ENCODE measurements at places on chromosomes 12 and 14.
A peak's percentile ranks its signal among the peaks of the same experiment; 100 is the strongest.

DNA sequence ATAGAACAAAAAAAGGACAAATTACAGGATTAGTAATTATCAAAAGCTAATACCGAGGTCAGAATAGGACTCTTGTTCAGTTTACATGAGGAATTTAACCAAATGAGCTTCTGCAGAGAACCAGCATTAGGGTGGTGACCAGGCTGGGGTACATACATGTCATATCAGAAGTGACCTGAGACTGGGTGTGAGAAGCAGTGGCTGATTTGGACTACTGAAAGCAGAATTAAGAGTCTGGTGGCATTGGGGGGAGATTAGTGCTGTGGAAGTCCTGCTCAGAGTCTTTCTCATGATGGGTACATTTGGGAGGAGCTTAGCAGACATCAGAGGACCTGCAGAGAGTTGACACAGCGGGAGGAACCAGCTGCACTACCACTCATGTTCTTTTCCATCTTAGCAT lies 21.7 kb downstream of the TRAF3 start:
- no peak for DNase-seq

DNA sequence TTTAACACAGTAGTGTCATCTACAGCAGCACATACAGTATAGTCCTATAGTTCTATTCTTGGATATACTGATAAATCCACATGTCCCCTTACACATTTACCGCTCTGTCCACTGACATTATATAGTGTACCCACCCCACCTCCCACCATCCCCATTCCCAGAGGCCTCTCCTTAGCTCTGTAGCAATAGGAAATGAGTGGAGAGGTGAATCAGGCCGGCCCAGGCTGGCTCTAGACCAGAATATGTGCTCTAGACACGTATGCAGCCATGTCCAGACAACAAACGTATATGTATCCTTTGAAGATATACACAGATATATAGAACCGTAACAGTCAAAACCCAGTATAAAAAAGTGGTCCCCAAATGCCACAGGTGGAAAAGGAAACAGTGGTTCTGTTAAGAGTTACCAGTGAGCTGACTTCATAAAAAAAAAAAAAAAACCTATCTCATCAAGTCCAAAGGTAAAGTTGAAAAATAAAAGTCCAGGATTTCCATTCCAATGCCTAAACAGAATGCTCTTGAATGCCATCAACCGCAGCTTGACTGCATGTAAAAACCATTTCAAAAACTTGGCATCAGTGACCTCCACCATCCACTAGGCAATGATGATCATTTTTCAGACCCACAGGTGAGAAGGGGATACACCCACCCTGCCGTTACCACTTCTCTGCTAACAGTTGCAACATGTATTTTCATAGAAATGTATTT lies 16.7 kb downstream of the EGLN3 start:
- DNase-seq, result no peak

GRCh38 chr14:105192866-105193731 lies 12.0 kb upstream of the NUDT14 start:
- DNase-seq, result no peak

GRCh38 chr14:33610121-33610520 lies 340.8 kb downstream of the EGLN3 start:
- no peak for DNase-seq

DNA sequence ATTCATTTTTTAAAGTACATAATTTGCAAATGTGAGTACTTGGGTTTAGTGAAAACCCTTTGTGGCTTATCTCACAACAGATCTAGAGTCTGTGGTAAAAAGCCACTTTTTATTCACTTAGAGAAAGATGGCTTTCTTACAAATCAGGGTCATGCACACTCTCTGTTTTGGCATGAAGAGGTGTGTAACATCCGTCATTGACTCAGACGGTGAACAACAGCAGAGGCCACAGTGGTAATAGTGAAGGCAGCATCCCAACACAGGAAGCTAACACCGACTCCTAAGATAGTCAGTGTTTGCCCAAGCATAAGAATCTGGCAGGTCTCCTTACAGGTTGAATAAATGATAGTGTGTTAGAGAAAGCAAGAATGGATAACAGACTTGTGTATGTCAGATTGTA lies 593.0 kb downstream of the SOX5 start:
- no peak for DNase-seq

DNA sequence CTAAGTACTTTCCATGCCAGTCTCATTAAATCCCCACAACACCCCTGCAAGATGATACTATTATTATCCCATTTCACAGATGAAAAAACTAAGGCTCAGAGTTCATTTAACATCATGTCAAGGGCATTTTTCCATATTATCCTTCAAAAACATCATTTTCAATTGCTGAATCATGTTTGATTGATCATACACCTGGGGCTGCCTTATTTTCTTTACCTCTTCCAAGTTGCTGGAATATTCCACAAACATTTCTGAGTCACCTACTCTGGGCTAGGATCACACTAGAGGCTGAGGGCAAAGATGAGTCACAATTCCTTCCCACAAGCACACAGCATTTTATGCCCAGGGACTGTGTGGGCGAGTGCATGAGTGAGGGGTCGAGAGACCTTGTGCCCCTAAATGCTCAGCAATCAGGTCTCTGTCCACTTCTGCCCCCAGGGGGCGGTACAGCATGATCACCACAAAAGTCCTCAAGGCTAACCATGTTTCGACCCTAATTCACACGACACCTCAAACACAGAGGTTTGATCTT lies 14.1 kb upstream of the TMEM119 start:
- DNase-seq, result peak; percentile 94

DNA sequence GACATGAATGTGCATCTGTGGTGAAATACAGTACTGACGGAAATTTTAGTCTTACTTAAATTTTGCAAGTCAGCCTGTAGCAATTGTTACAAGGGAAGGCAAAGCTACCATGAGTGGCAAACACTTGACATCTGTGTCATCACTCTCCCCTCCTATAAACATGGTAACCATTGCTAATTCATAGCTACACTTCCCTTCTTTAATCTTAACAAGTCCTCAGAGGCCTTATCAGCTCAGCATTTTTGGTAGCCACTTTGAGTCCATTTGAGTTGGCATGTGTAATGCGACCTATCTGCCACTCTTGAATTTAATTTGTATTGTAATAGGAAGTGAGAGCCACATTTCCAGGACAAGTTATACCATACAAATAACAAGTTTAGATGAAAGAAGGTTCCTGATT lies 218.1 kb downstream of the RMST start:
- no peak for DNase-seq

GRCh38 chr12:120562906-120563305 lies 18.3 kb downstream of the POP5 start:
- no peak for DNase-seq

GRCh38 chr12:68559984-68560850 lies 50.5 kb upstream of the RAP1B start:
- no peak for DNase-seq

GRCh38 chr12:62724947-62725451 lies 210.0 kb downstream of the PPM1H start:
- DNase-seq, result peak; percentile 96

DNA sequence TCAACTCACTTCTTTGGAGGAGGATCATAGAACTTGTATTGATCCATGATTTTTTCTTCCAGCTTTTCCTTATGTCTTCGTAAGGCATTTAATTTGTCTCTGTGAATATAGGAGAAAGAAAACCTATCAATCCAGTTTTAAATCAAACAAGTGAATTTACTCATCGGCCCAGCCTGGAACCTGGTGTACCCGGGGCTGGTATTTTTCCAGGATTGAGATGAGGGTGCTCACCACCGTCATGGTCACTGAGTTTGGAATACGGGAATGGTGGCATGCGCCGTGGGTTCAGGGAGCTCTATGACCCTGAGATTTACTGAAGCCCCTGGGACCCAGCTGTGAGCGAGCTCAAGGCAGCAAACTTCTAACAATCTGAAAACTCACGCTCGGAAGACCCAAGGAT lies 46.5 kb upstream of the GPR68 start:
- DNase-seq, result no peak

DNA sequence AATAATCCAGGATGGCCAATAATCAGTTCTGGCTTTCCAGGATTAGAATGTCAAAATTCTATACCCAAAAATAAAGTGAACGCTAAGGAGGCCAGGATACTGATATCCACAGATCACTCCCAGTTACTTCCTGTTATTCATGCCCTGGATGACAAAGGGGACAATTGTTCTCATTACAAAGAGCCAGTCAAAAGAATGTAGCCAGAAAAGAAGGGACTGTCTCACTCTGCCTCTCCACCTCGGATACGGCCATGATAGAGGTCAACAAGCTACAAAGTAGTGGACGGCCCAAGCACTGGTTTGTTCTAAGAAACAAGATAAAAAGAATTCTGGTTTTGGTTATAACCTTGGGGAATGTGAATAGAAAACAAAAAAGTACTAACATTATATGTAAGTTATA lies 116.1 kb upstream of the ATF7IP start:
- no peak for DNase-seq

DNA sequence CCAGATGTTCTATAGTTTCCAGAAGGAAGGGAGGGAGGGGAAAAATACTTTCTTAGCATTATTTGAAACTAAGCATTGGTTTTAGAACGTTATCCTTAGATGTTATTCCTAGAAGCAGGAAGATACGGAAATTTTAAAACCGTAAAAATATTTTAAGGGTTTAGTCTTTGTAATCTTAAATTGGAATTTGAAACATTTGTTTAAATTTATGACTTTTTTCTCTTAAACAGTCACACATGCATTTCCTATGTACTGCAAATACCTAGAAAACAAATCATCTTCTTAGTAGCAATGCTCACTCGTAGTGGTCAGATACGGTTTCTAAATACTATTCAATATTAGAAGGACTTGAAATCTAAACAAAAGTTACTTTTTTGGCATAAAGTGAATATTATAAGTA lies 282.0 kb downstream of the ERC1 start:
- no peak for DNase-seq

- peak; percentile 17 for DNase-seq
Measured at GRCh38 chr12:24494401-24494800, 454.5 kb downstream of the BCAT1 start.

- no peak for DNase-seq
Measured at GRCh38 chr12:130816097-130816496, 23.0 kb downstream of the STX2 start.

DNA sequence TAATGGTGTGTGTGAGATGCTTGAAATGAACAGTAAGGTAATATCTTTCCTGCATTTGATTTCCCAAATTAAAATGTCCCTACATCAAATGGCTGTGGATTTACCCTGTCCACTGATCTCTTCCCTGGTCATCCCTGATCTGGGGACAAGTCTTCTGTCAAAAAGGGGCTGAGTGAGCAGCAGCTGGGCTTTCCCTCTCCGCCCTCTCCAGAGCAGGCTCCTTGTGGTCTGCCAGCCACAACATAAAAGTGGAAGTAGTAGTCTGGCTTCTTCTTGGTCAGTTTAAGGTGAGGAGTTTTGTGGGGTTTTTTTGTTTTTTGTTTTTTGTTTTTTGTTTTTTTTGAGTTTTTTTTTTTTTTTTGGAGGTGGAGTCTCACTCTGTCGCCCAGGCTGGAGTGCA lies 25.2 kb upstream of the PLXNC1 start:
- no peak for DNase-seq

DNA sequence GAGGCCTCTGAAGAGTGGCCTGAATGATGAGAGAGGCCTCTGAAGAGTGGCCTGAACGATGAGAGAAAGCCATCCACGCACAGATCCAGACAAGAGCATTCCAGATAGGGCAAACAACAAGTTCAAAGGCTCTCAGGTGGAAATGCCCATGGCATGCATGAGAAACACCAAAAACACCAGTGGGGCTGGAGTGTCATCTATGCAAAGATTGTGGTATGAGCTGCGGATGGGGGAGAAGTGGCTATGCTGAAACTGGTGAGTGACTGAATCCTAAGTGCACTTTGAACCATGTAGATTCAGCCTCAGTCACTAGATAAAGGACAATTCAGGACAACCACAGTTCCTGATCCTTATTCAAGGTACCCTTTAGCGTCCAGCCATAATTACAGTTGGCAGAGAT lies 79.4 kb upstream of the GZMB start:
- no peak for DNase-seq

GRCh38 chr14:102538602-102539543 lies 29.3 kb upstream of the ANKRD9 start:
- DNase-seq, result no peak

DNA sequence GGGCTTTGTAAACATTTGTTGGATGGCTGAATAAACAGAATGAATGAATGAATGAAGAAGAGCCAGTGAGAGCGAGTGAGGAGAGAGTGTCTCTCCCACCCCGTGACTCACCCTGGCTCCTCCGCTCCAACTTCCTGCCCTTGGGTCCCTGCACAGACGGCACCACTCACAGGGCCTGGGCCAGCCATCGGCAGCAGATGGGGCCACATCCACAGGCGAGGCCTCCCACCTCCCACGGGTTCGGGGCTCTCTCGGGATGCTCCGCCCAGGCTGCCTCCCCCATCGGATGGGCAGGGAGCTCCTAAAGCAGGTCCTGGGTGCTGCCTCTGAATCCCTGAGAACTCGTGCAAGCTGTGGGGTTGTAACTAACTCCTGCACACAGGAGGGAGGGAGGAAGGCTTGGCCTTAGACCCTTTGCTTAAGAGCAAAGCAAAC lies 41.3 kb downstream of the CCNK start:
- DNase-seq, result peak; percentile 63

DNA sequence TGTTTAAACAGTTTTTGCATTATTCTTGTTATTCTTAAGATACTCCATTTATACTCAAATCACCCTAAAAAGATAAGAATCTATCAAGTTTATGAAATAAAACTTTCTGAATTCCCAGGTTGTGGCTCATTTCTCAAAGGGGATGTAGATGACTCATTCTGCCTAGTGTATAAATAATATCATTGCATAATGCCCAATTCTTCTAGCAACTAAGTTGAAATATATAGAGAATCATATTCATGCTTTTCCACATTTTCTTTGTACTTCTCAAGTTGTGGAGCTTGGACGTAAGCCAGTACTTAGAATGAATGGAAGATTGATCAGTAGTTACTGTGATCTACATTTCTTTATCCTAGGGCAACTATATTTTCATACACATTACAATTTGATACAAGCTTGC lies 201.1 kb downstream of the PPFIA2 start:
- DNase-seq, result no peak

DNA sequence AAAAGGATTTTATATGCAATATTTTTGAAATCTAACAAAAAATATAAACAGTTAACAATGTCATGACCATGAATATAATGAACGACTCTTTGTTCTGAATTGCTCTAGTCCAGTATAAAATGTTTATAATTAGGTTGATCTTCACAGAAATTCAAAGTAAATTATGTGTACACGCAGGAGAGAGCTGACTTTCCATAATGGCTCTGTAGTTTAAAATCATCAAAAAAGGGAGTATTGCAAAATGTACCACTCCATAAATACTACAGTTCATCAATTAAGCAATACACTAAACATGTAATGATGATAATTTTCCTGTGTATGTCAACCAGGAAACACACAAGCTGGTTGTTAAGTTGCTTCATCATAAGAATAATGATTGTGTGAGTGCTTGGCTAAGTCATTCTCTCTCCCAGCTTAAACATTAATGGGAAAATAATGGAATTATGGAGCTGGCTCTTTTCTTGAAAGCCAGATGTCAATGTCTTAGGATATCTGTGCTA lies 189.5 kb upstream of the PLEKHG7 start:
- no peak for DNase-seq

DNA sequence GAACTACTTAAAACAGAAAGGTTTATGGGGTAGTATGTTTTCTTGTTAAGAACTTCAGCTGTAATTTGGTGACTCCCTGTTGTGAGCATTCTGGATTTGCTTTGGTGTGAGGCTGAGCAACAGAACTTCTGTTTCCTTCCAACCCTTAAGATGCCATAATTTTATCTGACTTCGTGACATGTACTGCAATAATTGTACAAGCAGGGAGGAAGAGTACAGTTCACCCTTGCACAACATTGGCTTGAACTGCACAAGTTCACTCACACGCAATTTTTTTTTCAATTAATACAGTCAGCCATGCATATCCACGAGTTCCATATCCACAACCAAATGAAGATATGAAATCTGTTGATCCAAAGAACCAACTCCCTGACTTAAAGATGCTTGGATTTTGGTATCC lies 42.9 kb upstream of the ANKS1B start:
- no peak for DNase-seq

Data from kidney glomerular epithelial cell (primary cell).